ENCODE measurements at places on chromosomes 7 and 10.

GRCh38 chr7:30905078-30906012 is 6.3 kb upstream of the AQP1 start:
- DNase-seq: no peak

DNA sequence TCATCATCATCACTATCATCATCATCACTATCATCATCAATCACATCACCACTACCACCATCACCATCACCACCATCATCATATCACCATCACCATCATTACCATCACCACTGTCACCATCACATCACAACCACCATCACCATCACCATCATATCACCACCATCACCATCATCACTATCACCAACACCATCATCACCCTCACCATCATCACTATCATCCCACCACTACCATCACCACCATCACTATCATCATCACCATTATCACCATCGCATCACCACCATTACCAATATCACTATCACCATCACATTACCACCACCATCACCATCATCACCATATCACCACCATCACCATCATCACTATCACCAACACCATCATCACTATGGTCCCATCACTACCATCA is 539.1 kb downstream of the PTPRN2 start:
- DNase-seq: no peak

- DNase-seq: no peak
Measured at GRCh38 chr7:24017519-24017918, 266.5 kb upstream of the NPY start.

DNA sequence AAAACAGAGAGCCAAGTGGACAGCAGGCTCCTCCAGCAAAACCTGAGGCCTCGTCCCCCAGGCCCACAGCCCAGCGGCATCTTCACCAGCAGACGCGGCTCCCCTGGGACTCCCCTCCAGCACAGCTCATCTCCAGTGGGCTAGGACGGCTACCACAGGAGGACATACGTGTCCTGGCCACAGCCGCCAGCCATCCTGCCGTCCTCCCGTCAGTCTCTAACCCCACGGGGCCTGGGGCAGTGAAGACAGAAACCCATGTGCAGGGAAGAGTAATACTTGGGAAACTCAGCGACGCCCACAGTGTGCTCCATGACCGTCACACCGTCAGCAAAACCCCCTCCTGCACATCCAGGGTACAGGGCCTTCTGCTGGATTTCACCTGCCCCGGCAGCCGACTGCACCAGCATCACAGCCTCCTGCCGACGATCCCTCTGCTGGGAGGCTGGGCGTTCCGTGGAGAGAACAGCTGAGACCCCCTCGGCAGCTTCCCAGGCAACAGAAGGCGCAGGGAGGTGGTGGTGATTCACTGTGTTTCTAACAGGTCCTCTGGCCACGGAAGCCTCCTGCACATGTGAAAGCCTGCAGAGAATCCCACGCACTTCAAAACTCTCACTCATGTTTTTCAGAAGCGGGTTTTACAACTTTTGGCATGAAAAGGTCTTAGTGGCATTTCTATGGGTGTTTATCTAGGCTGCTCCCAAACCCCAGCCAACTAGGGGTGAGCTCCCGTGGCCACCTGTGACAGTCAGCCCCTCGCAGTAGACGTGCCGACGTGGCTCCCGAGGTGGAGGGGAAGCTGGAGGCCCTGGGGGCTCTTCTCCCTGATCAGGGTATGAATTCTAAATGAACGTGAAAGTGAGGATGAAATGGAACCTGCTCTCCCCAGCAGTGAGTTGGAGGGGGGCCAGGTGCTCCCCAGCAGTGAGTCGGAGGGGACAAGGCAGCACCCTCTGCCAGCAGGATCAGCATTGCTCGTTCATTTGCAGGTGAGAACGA is 513.5 kb downstream of the PTPRN2 start:
- DNase-seq: no peak

GRCh38 chr7:33237036-33237435 is 107.7 kb downstream of the BBS9 start:
- DNase-seq: no peak

GRCh38 chr7:12607134-12607533 is 36.6 kb downstream of the SCIN start:
- peak; percentile 12 for DNase-seq

GRCh38 chr7:84194484-84195271 is at the start of gene SEMA3A:
TSS of gene SEMA3A (minus strand) at chr7:84194789. CDS start at chr7:84194586, 203 bp downstream.
- DNase-seq: peak; percentile 84

DNA sequence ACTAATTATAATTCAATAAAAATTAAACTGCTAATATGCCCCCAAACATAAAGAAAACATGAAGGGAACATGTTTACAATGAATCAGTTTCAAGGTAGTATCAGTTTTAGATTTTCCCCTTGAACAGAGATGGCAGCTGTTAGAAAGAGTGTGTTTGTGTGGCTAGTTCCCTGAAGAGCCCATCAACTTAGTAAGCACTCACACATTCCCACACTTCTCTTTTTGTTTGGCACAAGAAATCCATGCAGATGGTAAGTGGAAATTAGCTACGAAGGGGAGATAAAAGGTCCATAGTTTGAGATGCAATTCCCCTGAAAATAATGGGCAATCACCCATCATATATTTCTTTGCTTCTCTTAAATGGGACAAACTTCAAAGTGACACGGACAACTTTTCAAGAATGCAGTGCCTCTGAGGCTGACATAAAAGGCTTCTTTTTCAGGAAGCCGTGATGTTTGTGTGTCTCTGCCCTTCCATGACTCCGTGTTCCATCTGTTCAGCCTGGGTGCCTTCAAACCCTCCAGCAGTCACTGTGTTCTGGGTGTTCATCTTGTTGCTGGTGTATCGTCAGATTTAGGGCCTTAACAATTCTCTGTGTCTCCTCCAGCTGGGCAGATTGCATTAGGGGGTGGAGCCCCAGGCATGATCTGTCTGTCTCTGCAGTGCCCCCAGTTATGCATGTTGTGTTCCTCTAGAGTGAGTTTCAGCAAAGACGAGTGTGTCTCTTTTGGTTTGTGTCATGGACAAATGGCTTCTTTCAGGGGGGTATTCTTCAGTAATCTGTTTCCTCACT is 259.5 kb upstream of the NPY start:
- no peak for DNase-seq

DNA sequence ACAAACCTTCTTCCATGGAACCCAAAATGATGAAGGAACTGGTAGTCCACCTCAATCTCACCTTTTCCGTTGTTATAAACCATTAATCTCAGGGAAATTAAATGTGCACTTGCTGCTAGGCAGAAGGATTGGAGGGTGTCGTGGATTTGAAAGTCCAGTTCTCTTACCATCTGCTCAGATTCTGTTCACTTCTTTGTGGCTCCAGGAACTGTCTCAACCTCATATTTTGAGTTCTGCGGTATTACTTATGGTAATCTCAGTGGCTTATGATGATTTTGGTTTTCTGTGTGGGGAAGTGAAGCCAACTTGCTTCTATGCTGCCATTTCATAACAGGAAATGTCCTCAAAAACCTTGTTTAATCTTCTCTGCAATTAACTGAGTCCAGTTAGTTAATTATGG is 136.4 kb downstream of the CDC14C start:
- no peak for DNase-seq

GRCh38 chr7:149885191-149886017 is 11.6 kb downstream of the ATP6V0E2 start:
- DNase-seq: peak; percentile 0

DNA sequence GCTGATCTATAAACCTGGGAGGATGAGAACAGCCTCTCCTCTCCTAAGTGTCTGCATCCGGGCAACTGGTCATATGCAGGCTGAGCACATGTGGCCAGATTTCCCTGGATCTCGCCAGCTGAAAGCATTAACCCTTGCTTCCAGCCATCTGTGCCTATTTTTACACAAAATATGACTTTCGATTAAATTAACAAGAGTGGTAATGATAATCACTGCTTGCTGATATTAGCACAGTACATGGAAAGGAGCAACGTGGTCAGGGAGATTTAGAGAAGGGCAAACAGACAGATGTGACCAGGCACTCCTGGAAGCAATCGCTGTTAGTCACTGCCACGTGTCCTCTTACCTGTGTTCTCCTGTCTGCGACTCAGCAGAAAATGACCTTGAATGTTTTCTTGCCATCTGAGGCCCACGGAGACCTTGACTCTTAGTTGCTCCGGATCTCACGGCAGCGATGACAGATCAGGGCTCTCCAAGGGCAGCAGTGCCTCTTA is 59.5 kb upstream of the NPTX2 start:
- no peak for DNase-seq

- DNase-seq: no peak
Measured at GRCh38 chr10:129048513-129048912, 418.5 kb upstream of the MGMT start.

DNA sequence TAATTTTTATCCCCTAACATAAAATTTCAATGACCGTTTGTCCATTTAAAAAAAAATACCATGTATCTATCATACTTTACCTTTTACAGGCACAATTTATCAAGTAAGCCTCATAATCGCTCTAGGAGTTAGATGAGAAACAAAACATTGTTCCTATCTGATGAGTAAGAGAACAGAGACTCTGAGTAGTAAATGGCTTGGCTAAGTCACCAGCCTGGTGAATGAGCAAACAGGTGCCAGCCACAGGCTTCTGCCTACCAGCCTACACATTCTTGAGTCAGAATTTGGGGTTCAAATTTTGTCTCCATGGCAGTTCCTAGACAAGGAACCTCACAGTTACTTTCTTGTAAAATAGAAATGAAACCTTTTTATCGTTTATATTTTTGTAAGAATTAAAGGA is 235.4 kb downstream of the HGF start:
- DNase-seq: no peak

DNA sequence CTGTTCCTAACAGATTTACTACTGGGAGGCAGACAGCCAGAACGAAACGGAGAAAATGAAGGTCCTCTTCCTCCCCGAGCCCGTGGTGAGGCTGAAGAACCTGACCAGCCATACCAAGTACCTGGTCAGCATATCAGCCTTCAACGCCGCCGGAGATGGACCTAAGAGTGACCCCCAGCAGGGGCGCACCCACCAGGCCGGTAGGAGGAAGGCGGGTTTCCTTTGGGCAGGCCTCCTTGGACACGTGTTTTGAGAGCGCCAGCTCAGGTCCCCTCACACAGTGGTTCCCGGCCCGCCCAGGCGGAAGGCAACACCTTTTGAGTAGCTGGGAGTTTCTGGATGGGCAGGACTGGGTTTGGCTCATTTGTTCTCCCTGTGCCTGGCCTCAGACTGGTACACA is 474.0 kb upstream of the FOXK1 start:
- no peak for DNase-seq

DNA sequence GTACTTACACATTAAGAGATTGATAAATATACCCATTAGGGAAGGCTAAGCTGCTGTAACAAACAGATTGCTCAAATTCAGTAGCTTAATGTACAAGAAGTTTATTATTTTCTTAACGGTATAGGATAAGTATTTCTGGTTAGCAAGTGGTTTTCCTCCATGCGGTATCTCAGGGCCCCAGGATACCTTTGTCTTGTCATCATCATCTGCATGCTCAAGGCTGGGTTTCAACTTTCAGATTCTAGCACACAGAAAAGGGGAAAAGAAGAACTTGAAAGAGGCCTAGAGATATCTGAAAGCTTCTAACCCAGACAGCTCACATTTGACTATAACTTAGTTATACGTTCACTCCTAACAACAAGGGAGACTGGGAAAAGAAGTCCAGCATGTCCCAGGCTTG is 11.8 kb upstream of the GALNT17 start:
- DNase-seq: no peak

- no peak for DNase-seq
Measured at GRCh38 chr10:31578181-31578852, 259.3 kb downstream of the ZEB1 start.

DNA sequence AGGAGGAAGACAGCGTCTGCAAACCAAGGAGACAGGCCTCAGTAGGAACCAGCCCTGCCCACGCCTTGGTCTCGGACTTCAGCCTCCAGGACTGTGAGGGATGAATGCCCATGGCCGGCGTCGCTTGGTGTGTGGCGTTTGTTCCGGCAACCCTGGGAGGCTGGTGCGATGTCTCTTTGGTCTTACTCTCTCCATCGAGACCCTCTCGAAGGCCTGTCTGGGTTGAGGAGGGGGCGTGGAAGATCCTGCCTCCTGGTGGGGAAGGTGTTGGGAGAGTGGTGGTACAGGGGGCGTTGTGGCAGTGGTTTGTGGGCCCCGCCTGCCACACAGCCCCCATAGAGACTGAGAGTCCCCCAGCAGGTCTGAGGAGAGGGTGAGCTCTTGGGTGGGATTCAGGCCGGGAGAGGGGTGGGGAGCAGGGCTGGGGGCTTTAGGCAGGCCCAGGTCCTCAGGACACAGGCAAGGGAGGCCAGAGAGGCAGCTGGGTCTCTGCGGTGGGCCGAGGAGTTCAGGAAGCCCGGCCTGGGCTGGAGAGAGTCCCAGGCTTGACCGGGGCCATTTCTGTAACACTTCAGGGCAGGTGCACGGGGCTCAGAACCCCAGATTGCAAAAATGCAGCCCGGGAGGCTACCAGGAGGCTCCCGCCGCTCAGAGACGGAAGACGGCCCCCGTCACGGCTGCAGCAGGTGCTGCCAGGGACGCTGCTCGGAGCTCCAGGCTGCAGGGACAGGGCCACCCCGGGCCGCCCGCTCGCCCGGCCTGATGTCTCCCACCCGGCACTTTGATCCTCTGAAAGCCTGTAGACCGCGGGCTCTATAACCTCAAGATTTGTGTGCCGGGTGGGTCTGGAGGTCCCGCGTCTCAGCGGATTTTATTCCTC is 33.8 kb upstream of the PSMG3 start:
- DNase-seq: no peak

- no peak for DNase-seq
Measured at GRCh38 chr10:107159871-107160270, 4.6 kb downstream of the SORCS1 start.

DNA sequence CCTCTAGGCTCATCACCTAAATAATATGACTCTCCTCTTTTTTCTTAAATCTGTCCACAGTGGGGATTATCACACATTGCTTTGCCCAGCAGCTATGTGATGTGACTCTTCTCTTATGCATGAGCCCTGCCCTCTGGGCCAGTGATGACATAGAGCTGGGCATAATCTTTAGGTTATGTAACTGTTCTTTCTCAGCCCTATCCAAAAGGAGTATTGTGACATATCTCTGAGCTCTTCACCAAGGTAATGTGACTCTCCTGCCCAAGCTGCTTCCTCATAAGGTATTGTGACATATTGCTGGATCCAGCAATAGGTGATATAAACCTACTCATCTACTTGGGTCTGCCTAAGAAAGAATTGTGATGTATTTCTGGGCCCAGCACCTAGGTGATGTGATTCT is 37.7 kb upstream of the ZNF107 start:
- DNase-seq: no peak

- DNase-seq: no peak
Measured at GRCh38 chr7:102874166-102874829, 38.5 kb upstream of the LRRC17 start.

Data from fibroblast of gingiva (primary cell).